ENCODE measurements at places on chromosomes 1 and 21.

GRCh38 chr1:66403007-66403731, 130.8 kb upstream of the SGIP1 start:
- DNase-seq = no peak

GRCh38 chr1:41242342-41243078, 404 bp upstream of the SCMH1 start:
- DNase-seq = no peak

DNA sequence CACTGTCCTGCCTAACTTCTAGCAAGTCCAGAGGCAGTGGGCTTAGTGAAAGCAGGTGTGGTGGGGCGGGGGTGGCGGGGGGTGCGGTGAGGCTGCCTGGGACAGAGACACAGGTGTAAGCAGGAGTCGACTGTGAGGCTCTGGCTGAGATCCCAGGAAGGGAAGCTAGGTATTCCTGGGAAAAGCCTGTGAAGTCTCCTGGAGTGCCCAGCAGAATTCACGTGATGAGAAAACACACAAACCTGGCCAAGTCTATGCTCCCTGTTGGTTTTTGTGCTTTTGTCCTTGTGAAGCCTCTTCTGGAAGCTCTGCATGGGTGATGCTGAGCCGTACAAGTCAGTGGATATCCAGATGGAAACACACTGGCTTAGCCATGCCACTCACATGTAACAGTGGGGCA, 5.3 kb downstream of the GALNT2 start:
- no peak for DNase-seq

GRCh38 chr1:68225781-68226180, 6.5 kb downstream of the WLS start:
- DNase-seq = no peak

DNA sequence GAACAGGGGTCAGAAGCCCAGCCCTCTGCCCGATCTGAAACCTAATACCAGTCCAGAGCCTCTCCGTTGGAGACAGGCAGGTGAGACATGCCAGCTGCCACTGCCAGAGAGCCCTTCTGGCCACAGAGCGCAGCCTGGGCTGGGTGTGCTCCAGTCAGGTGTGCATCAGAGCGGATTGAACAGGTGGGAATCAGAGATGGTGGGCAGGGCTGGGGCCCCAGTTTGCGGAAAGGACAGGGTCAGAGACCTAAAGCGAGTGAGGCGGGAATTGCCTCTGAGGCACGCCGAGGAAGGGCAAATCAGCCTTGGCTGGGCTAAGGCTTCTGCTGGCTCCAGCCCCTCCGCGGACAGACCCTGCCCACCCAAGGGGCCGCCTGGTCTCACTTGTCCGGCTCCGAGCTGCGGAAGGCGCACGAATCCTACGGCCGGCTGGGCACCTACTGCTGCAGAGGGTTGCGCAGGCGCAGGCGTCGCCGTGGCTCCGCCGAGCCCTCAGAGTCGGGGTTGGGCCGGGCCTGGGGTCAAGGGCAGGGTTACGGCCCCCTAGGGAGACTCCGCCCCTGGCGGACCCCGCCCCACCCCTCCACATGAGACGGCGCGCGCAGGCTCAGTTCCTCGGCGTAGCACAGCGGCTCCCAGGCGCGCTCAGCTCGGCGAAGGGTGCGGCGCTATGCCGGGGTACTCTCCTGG, 10.3 kb downstream of the CPLANE2 start:
- DNase-seq = peak; percentile 62

GRCh38 chr1:8024329-8024728, 1.8 kb downstream of the ERRFI1 start:
- DNase-seq = no peak

DNA sequence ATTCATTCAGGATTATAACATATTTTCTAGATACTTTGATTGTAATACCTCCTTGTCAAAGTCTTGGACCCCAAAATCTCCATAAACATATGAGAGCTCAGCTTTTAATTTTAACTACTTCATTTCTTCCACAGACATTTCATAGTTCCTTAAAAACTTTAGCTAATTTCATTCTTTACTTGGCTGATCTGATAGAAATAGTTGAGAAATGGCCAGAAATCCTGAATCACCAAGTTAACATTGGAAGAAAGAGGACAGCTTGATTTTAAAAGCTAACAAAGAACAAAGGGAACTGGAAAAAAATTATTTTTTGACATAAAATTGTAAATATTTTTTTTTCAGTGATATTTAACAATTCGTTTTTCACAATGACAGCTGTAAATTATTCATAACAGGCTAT, 216.5 kb downstream of the NTNG1 start:
- DNase-seq = no peak

DNA sequence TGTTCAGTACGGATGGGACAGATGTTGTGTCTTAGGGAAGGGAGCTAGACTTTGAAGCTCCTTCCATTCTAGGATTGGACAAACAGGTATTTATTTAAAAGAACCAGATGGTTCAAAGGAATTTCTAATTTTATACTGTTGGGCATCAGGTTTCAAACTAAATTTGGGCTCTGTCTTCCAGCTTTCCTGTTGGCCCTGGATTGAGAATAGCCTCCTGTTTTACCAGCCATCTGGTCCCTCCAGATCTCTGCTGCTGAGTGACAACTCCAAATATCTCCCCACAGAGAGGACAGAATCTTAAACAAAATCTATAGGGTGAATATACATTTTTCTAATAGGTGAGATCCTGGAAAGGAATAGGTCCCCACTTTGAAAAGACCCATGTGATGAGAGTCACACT, 52.5 kb upstream of the CNIH3 start:
- DNase-seq = no peak

DNA sequence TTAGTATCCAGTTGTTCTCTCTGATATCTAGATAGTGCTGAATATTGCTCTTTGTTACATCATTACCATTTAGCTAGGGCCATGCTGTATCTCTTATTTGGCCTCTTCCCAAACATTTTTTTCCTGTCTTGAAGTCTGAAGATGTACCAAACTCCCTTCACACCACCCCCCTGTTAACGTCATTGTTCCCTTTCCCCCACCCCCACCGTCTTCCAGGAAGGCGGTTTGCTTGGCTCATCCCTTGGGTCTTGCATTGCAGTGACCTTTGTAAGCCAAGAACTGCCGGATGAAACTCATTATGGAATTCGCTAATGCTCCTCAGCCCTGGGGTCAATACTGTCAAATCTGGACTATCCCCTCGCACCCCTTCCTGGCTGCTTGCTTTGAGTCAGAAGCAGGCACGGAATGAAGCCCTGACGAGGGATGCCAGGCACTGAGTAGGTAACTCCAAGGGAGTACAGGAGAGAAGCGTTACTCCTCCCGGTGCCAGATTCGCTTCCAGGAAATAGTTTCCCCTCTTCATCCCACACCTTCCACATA, 283.1 kb downstream of the TM2D1 start:
- no peak for DNase-seq

DNA sequence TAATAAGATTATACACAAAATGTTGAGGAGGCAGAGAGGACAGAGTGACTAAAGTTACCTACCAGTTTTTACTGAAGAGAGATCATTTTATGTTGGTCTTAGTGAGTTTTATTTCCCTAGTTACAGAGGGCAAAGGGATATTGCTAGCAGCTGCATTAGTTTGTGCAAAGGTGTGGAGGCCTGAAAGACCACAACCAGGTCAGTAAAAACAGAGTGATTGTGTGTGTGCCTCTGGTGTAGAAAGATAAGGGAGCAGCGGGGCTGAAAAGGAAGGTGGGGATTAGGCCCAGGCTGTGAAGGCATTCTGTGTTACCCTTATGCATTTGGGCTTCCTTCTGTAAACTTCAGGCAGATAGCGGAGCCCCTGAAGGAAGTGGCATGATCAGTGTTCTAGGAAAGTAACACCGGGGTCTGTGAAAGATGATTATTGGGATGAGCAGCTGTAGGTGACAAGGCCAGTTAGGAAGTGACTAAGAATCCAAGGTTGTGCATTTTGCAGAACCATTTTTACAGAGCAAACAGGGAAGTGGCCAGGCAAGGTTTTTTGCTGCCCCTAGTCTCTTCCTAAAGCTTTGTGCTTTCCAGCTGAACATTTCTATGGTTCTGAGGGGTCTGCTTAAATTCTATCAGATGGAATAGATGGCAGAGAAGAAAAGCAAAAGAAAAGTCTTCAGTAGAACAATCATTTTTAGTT, 3.7 kb downstream of the GADD45A start:
- no peak for DNase-seq

DNA sequence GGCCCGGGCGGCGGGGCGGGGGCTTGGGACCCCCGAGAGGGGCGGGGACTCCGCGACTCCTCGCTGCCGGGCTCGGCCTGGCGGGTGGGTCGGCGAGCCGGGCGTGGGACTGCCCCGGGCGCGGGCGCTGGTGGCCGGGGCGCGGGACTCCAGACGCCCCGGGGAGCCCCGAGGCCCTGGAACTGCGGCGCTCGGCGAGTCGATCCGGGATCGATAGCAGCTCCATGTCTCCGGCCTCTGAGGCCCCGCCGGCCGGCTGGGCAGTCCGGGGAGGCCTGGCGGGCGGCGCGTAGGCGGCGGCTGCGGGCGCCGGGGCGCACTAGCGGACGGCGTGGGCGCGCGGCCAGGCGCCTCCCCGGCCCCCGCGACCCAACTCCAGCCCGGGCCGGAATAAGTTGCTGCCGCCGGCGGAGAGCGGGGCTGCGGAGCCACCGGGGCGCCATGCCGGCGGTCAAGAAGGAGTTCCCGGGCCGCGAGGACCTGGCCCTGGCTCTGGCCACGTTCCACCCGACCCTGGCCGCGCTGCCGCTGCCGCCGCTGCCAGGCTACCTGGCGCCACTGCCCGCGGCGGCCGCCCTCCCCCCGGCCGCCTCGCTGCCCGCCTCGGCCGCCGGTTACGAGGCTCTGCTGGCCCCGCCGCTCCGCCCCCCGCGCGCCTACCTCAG, 400 bp downstream of the SAMD11 start:
- DNase-seq = no peak

GRCh38 chr1:66333466-66334199, 200.3 kb upstream of the SGIP1 start:
- no peak for DNase-seq

GRCh38 chr1:17075470-17076255, 21.8 kb upstream of the SDHB start:
- no peak for DNase-seq

DNA sequence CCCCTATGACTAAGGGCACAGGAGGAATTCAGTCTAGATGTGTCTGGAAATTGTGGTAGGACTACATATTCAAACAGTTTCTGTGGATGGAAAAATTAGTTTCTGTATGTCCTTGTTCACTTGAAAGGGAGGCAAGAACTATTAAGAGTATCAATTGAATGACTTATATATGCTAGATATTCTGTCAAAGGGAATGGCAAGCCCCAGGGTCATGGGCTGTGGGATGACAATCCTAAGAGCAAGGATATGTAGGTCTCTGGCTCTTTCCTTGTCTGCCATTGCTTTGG, 383.5 kb upstream of the B3GALT2 start:
- no peak for DNase-seq

DNA sequence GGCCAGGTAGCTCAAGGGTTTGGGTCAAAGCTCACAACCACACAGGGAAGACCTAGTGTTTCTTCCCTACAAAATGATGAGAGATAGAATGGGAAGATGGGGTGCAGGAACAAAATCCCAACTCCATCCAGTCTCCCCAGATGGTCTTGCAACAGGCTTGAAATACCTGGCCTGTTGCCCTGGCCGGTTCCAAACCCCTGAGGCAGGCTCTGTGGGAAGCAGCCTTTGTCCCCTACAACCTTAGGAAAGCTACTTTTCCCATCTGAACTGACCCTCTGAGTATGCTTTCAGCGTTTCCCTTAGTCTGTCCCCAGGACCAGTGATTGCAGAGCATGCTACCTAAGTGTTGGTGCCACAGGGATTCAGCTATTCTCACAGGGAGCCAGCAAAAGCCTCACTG, 104.0 kb downstream of the GDAP2 start:
- DNase-seq = no peak

GRCh38 chr1:109138358-109138757, 24.4 kb downstream of the ELAPOR1 start:
- no peak for DNase-seq

GRCh38 chr1:107782217-107782845, 182.6 kb downstream of the VAV3 start:
- no peak for DNase-seq

- DNase-seq = no peak
Measured at GRCh38 chr1:234772345-234773147, 162.6 kb upstream of the IRF2BP2 start.

- DNase-seq = no peak
Measured at GRCh38 chr1:51473331-51474115, 45.5 kb downstream of the EPS15 start.

Measured in cerebellar nuclear complex (tissue), 1 donor.